NCI-H460 (cell line): ENCODE measurements at places on chromosomes 13 and 19. TPM values are rescaled to one million over a fixed set of nuclear protein-coding genes. Genes with fewer than 3 reads are reported as not detected.
A peak's percentile ranks its signal among the peaks of the same experiment; 100 is the strongest.

DCT gene
- total RNA-seq, result not detected in 2 replicates

- DNase-seq, result no peak
These were observed 484.5 kb downstream of the SLITRK6 start for GRCh38 chr13:85314686-85315085.

C13orf46 gene
- 0.06 TPM in 1 of 2 replicates, not detected in the other for total RNA-seq

GRCh38 chr19:42323852-42324654 is 1.4 kb upstream of the MEGF8 start:
- no peak for DNase-seq

GRCh38 chr19:55256562-55257460 is 2.0 kb downstream of the PPP6R1 start:
- no peak for DNase-seq

- no peak for DNase-seq
These were observed 6.1 kb upstream of the PRKD2 start for GRCh38 chr19:46723023-46723461.

- no peak for DNase-seq
These were observed 17.9 kb upstream of the RFC3 start for GRCh38 chr13:33799950-33800592.

DNA sequence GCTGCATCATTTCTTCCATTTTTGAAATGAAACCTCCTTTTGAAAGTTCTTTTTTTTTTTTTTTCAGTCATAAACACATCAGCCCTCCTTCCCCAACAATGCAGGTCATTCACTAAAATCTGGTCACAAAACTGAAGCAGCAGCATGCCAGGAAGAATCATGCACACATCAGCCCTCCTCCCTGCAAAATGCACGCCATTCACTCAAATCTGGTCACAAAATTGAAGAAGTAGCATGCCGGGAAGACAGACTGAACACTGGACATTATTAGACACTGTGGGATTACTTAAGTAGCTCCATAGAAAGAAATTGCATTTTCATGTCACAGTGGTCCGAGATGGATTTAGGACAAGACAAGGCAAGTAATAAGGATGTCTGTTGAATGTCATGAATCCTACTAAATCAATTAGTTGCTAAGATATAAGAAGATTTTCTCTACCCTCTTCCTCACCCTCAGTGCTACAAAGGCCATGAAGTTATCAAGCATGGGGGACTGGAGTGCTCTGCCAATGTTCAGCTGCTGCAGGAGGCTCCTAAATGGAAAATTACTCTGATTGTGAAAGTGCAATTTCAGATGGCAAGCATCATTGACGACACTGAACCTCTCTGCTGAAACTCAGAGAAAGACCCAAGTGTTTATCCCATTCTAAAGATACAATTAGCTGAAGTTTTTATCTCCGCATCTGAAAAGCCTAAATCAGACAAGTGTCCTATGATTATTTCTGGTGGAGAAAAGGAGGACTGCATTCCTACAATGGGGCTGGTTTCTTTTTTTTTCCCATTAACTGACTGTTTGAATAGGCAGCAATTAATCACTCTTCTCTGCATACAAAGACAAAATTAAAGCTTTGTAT is 913.2 kb downstream of the DIAPH3 start:
- no peak for DNase-seq

- no peak for DNase-seq
These were observed 77.2 kb downstream of the SPACA7 start for GRCh38 chr13:112453207-112453829.

PINLYP gene
- not detected in 2 replicates for total RNA-seq

KLF12 gene
- total RNA-seq, result 1.4 and 1.5 TPM in 2 replicates

DNA sequence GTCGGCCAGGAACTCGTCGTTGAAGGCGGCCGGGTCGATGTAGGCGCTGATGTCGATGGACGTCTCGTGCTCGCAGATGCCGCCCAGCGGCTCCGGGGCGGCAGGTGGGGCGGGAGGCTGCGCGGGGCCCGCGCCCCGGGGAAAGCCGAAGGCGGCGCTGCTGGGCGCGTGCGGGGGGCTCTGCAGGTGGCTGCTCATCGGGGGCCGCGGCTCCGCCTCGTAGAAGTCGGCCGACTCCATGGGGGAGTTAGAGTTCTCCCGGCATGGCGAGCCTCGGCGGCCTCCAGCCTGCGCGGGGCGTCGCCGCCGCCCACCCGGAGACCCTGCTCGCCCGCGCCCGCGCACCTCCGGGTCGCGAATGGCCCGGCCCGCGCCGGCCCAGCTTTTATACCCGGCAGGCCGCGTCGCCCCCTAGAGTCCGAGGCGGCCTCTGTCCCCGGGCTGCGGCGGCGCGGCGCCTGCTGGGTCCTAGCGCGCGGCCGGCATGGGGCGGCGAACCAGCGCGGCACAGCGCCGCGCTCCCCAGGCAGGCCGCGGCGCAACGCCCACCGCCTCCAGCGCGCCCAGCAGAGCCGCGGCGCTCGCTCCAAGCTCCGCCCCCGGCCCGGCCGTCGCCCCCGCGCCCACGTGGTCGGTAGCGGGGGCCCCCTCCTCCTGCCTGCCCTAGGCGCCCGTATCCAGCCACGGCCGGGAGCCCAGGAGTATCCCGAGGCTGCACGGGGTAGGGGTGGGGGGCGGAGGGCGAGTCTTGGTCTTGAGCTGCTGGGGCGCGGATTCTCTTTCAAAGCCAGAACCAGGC is at the start of gene CEBPA:
CEBPA (minus strand) TSS at position 360 of the 799 bp plus-strand sequence; CDS start at position 240, 120 bp downstream.
- DNase-seq, result peak; percentile 78

DNA sequence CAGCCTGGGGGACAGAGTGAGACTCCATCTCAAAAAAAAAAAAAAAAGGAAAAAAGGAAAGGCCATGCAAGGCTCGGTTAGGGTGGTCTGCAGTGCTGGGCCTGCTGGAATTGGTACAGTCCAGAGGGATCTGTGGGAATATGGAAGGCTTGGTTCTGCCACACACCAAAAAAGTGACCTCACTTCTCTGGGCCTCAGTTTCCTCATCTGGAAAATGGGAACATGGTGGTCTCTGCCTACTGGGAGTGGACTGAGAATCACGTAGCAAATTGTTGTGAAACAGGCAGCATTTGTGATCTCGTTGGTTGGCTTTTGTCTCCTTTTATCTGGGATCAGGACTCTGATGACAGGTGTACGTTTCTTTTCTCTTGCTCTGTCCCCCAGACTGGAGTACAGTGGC is 7.5 kb downstream of the DNM2 start:
- DNase-seq, result no peak

- DNase-seq, result no peak
These were observed 12.2 kb downstream of the THSD1 start for GRCh38 chr13:52393572-52394357.

C19orf85 gene
- not detected in 2 replicates for total RNA-seq

DNA sequence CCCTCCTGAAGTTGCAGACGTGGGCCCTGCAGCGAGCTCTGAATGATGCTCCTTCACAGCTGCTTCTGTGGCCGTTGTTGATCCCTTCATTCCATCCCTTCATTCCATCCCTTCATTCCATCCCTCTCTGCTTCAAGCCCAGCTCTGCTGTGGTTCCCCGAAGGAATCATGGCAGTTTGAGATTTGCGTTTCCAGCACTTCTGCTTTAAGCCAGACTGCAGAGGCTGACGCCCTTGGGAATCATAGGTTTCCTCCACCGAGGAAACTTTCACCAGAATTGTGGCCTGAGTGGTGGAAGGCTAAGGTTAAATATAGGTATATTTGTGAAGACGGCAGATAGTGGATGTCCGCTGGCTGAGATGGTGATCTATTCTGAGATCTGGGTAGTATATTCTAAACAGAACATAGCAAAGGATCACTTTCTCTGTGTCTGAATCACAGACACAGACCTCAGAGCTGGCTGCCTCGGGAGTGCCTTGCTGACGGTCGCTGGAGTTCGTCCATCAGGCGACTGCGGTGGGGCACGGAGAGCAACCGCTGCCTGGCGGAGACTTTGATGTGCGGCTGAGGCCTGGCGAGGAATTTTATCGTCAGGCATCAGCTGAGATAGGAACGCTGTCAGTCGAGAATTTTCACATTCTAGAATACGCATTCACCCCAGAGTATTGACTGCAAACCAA is 42.8 kb upstream of the DCUN1D2 start:
- DNase-seq, result no peak

- no peak for DNase-seq
These were observed 92.4 kb downstream of the KL start for GRCh38 chr13:33108620-33109019.

- DNase-seq, result no peak
These were observed 104.2 kb downstream of the RAB20 start for GRCh38 chr13:110457361-110457760.

CGB5 gene
- not detected in 2 replicates for total RNA-seq

DNA sequence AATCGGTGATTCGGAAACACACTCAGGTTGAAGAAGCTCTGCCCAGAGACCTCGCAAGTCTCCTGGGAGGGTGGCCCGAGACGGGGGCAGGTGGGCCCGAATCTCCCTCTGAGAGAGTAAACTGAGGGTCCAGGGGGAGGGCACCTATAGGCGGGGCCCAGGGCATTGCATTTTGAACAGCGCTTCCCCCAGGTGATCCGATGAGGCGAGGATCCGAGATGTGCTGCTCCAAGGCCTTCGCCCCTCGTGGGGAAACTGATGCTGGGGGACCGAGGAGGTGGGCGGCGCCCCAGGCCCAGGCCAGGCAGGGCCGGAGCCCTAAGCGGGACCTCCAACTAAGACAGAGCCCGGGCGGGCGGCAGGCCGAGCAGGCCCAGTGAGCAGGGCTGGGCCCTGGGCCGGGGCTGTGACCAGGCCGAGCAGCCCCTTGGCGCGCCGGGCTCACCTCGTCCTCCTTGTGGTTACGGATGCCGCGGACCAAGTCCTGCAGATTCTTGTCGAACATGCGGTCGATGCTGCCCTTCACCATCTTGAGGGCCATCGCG is 500 bp downstream of the AP3D1 start:
- no peak for DNase-seq

CYP2F1 gene
- not detected in 2 replicates for total RNA-seq

ZNF528 gene
- 5.2 and 6.6 TPM in 2 replicates for total RNA-seq

PSG6 gene
- not detected in 2 replicates for total RNA-seq

CEACAM20 gene
- total RNA-seq, result not detected in 2 replicates

CDKN2D gene
- total RNA-seq, result 3.5 and 4.2 TPM in 2 replicates

GRCh38 chr19:47813304-47813994 is 8.3 kb upstream of the CRX start:
- peak; percentile 71 for DNase-seq

DNA sequence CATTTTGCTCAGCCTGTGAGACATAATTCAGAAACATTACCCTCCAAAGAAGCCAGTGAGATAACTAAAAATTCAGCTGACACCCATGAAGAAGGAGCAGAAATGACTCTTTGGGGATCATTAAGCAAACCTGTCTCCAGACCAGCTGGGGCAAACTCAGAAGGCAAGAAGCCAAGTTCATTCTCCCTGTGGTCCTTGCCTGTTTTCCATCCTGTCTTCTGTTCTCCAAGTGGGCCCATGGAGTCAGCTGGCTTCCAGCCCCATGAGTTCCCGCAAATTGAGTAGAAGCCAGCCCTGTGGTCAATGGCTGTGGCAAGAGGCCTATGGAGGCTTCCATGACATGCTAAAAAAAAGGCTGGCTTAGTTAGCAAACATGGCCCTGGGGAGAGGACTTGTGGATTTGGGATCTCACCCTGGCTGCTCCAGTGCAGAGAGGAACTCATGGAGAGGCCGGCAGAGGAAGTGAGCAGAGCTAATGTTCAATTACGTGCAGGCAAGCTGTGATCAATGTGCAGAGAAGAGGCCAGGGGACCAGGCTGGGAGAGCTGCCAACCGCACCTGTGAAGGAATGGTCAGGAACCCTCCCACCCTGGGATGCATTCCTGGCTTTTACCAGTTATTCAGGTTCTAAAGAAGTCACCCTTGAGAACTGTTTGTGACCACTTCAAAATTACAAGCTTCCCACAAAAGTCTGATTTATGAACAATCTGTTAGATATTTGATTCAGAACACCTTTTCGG is 229.1 kb downstream of the TSHZ3 start:
- no peak for DNase-seq

- DNase-seq, result no peak
These were observed 233.0 kb downstream of the COL4A1 start for GRCh38 chr13:110073982-110074381.
